ENCODE measurements at places on chromosomes 16 and 17.

DNA sequence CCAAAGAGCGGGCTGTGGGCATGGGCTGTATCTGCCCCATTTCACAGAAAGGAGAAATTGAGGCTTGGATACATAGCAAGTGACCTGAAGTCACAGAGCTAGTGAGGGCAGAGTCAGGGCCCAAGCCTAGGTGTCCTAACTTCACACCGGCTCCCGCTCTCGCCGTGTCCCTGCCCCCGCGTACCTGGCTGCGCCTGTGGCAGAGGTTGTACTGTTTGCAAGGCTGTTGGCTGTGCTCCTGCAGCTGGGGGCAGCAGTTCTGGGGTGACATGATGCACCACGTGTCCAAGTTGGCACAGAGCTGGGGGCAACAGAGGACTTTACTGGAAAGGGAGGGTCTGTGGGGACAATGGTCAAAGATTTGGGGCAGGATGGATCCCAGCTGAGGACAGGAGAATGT is 3.4 kb downstream of the DHX58 start:
- DNase-seq: no peak

GRCh38 chr16:2091547-2092255 is 43.9 kb downstream of the TSC2 start:
- no peak for DNase-seq

DNA sequence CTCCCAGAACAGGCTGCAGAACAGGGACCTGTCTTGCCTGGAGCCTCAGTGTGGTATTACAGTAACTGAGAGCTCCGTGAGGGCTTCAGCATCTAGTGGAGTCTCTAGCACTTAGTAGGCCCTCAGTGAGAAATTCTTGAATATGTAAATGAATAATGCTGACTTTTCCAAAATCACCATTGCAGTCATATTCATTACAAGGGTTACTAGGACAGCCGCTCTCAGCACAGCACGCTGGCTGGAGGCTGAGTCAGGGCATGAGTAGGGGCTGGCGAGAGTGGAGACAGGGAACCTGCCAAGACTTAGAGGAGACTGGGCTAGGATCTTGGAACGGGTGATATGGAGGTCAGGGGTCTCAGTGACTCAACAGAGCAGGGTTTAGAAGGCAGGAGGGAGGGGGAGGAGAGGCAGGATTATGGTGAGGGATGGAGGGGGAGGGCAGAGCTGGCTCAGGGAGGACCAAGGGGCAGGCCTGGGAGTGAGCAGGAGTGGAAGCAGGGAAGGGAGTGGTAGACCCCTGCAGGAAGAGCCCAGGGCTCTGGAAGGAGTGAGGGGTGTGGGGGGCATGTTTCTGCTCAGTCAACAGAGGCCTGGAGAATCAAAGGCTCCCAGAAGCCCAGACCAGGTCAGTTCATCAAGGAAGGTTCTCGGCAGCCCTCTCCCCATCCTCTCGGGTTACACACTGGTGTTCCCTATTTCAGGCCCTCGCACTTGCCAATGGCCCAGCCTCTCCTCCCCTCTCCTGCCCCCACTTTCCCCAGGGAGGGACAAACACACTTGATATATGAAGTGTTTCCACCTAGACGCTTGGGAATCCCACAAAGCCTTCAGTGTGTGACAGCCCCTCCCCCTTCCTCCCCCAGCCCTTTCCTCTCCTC is 42.3 kb downstream of the FZD2 start:
- no peak for DNase-seq

- DNase-seq: no peak
Measured at GRCh38 chr17:48593126-48593829, at the start of gene HOXB5. Gene HOXB5 (minus strand): TSS chr17:48593779. CDS start chr17:48593682, 97 bp downstream.

DNA sequence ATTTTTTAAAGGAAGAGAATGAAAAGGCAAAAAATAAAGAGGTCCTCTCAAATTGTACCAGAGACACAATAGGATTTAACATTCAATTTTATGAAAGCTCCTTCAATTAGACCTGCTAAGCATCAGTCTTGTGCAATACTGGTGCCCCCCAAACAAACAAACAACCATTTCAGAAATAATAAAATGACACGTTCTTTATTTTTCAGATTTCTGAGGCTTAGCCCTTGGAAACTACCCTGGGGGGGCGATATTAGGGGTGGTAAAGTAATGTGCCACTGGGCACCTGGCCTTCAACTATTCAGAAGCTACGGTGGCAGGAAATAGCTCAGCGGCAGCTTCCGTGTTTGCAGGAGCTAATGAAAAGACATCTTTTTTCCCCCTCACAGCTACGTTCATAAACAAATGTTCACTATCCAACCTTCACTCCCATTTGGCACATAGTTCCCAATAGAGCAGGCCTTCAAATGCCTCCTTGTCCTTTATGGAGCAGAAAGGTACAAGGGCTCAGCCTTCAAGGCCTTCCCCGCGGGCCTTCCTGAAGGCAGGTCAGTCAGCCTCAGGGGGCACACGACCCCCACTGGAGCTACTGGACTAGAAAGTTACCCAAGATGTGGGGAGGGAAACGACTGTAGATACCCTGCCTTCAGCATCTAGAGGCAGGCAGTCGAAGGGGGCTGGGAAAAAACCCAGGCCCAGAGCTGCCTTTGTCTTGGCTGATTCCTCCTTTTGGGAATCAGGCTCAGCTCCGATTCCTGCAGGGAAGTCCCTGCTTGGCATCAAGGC is 44.1 kb downstream of the TBX4 start:
- DNase-seq: no peak

GRCh38 chr16:83807327-83807709 is 460 bp upstream of the HSBP1 start:
- DNase-seq: no peak

DNA sequence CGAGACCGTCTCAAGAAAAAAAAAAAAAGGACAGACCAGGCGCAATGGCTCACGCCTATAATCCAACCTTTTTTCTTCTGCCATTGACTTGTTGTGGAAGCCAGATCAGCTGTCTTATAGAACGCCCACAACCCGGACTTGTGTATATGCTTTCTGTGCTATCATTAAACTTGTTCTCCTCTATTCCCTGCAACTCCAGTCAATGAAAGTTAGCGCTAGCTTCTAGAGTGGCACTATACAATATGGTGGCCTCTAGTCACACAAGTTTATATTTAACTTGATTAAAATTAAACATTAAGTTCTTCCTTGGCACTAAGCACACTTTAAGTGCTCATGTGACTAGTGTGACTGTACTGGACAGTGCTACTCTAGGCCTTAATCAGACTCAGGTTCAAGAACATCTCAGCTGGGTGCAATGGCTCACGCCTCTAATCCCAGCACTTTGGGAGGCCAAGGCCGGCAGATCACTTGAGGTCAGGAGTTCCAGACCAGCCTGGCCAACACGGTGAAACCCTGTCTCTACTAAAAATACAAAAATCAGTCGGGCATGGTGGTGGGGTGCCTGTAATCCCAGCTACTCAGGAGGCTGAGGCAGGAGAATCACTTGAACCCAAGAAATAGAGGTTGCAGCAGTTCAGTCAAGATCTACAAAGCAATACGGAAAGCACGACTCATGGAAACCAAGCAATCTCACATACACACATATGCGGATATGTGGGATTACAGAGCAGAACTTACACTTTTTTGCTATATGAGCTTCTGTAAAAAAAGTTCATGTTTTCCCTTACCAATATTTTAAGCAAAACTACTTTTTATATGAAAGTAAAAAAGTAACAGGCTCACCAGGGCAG is 18.8 kb upstream of the GLG1 start:
- no peak for DNase-seq

DNA sequence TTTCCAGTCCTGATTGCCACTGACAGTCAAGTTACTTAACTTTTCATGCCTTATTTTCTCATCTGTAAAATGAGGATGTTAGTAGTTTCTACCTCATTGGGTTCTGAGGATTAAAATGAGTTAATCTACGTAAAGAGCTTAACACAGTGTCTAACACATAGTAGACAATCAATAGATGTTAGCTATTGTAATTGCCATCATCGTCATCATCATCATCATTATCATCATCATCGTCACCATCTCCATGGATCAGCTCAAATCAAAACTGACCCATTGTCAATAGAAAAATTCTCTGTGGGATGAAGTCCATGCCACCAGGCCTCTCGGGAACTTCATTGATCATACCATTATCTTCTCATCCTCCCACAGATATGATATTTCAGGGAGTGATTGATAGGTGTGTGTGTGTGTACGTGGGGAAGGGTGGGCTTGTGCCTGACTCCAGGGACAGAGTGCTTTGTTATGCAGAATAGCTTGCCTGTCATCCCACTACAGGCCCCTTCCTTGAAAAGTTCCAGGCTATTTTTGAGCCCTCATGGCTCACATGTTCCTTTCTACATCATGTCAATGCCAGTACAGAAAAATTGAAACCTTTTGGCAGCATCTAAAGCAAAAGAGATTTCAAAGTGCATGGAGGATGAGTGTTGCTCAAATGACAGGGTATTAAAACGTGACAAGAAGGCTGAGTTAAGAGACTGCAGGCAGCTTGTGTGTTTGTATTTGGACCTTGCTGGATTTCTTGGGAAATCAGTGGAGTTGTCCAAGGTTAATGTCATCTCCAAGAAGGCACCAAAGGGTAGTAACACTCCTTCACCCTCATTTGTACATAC is 133.9 kb downstream of the PRKCB start:
- DNase-seq: no peak

DNA sequence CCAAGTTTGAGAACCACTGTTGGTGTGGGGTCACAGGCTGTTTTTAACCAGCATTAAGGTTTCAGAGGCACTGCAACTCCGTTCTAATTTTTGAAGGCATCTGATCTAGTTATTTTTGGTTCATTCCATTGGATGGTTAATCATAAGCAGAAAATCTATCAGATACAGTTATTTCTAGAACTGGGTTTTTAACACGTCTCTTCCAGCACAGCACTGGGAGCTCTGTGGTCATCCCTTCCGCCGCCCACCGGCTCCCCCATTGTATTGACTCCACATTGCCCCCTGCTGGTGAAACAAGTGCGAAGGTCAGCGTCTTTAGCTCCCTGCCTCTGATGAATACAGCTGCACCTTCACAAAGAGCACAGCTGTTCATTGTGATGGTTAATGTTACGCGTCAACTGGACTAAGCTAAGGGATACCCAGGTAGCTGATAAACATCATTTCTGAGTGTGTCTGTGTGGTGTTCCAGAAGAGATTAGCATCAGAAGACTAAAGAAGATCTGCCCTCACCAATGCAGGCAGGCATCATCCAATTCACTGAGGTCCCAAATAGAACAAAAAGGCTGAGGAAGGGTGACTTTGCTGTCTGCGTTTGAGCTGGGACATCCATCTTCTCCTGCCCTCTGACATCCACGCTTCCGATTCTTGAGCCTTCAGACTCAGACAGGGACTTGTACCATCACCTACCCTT is 8.5 kb downstream of the CCL18 start:
- peak; percentile 69 for DNase-seq

DNA sequence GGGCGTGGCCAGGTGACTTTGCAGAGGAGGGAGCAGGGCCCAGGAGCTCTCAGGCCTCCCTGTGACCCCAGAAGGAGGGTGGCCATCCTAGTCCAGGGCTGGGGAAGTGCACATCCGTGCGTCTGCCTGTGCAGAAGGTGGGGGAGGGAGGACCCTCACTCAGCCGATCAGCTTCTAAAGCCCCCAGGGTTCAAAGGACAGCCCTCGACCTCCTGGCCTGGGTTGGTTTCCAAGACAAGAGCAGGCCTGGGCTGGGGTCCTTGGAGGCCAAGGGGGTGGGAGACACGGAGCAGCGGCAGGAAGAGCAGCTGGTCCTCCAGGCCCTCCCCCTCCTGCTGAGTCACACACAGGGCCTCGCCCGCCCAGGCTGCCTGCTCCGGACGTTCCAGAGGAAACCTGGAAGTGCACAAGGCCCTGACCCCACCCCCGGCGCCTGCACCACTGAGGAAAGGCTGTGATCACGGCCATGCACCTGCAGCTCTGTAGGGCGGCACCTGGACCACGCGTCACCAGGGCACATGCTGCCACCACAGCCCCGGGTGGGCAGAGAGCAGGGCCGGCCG is 67.1 kb upstream of the ZNF469 start:
- peak; percentile 21 for DNase-seq

DNA sequence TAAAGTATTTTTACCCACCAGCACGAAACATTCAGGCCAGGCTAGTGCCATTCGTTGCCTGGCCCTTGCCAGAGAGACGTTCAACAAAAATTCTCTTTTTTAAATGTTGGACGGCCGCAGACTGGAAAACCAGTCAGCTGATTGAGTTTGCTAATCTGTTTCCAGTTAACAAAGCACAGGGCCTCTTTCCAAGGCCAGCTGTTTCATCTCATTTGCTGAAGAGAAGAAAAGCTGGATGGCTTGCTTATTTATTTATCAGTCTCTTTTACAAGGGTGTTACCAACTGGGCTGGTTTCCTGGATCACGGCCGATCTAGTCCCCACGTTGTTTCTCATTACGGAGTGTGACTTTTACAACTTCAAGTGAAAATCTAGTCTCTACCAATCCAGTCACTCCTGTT is 418.7 kb upstream of the DYNLRB2 start:
- no peak for DNase-seq

DNA sequence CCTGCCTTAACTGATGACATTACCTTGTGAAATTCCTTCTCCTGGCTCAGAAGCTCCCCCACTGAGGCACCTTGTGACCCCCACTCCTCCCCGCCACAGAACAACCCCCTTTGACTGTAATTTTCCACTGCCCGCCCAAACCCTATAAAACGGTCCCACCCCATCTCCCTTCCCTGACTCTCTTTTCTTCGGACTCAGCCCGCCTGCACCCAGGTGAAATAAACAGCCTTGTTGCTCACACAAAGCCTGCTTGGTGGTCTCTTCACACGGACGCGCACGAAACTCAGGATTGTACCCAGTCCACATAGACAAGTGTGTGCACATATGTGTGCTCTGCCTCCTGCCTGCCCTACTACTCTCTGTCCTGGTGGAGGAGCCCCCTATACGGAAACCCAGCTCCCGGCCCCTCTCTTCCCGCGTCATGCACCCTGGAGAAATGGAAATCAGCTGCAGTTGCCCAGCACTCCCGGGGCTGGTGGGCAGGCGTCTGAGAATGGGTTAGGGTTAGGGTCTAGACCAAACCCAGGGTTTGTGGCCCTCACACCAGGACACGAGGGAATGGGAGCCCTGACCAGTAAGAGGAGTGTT is 2.4 kb upstream of the RHBDF1 start:
- DNase-seq: no peak

- no peak for DNase-seq
Measured at GRCh38 chr16:53465606-53466280, 31.5 kb downstream of the RBL2 start.

DNA sequence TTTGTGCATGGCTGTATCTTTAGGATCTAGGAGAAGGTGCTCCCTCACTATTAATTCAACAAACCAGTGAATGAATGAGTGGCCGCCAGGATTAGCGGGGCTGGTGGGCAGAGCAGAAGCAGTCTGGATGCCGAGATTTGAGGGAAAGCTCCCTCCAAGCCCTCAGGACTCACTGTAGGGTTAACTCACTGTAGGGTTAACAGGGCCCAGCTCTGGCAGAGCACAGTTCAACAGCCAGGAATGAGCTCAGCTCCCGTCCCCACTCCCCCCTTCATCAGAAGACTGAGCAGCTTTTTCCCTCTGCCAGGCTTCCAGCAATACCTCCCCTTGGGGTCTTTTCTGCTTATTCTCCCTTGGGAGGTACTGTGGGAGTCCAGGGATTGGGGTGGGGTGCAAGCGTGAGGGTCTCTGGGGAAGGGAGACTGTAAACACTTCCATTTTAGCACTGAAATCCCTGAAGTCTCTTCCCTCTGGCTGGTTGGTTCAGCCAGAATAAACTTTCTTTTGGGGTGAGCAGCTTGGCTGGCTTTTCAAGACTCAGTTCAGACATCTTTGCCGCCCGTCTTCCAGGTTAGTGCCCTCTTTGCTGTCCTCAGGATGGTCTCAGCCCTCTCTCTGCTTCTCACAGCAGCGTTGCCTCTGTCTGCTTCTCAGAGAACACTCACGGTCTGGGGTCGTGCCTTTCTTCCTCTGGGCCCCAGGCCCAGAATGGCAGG is 53.7 kb upstream of the WSB1 start:
- no peak for DNase-seq

All from posterior cingulate gyrus (tissue), 11 donors.